ENCODE measurements at places on chromosomes 4 and X. TPM values are rescaled to one million over a fixed set of nuclear protein-coding genes. Genes with fewer than 3 reads are reported as not detected.

Gene GPR82
- total RNA-seq: 0.76 TPM

Gene ATP8A1
- 2.7 TPM for total RNA-seq

Gene AVPR2
- total RNA-seq: 1.3 TPM

Gene GPM6B
- 2.4 TPM for total RNA-seq

Gene GLRB
- total RNA-seq: 0.91 TPM

Gene CHM
- 7.0 TPM for total RNA-seq

Gene MSANTD1
- total RNA-seq: 0.18 TPM

DNA sequence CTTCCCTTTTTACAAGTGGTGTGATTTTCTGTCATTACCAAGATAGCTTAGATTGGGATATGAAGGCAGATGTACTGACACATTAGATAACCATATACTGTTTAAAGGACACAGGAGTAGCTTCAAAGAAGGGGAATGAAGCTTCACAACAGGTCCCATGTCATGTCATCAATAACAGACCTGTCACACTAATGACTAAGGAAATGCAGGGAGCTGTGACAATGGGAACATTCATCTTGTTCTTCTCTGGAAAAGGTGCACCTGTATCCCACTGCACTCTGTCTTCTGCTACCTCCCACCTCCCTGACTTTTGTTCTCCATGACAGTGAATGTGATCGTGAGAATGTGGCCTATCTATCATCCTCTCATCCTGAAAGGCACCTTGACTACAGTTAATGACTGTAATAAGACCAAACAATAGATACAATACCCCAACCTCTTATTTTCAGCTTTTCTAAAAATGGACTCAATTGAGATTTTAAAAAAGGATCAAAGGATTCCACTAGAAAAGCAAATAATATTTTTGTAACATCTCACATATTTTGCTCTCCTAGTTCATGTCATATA lies 472.5 kb downstream of the STPG2 start:
- DNase-seq: no peak

DNA sequence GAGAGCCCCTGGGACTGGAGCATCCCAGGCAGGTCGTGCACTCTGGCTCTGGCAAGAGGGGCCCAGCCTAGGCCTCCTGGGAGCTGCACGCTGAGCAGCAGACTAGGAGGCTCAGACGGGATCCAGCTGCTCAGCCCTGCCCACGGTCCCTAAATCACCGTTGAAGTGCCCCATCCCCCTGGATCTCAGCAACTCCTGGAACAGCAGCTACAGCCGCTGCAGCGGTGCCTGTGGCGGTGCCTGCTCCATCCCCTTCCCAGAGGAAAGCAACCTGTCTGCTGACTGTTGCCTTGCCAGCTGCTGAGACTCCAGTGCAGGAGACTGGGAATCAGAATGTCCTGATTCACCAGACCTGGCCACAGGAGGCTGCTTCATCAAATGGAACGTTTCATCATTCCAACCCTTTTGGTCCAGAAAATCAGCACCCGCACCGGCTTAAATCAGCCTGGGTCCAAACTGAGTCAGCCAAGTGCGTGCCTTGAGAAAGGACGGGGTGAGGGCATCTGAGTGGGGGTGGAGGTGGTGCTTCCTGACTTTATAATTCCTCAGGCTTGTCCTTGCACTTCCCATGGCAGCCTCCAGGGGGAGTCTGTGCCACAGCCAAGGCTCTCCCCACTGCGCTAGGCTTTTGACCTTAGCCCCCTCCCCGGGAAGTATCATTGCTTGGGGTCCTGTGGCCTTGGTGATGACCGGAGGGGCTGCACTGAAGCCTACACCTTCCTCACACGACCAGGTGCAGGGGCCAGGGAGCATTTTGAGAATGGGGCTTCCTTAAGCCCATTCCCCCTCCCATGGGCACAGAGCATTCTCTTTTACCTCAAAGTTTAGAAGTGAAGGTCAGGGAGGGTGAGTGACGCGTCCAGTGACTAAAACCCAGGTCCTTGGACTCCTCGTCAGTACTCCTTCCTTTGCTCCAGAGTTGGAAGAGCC lies 6.5 kb downstream of the ZNF185 start:
- no peak for DNase-seq

DNA sequence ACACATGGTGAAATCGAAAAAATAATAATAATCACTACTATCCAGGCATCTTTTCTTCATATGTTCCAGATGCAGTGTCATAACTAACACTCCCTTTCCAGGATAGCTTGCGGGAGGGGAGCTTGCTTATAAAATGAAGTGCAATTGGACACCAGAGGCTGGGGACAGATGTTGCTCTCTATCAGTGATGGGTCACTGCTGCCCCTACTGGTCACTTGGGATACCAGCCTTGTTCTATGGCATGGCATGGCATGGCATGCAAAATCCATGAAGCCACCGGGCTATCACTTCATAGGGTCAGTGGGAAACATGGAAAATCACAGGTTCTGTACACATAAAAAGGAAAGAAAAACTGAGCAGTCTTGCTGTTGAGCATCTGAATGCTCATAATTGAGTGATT lies 168.1 kb downstream of the GLRA2 start:
- no peak for DNase-seq

GRCh38 chr4:86891762-86892635 lies at the start of gene C4orf36:
C4orf36 (minus strand) TSS chr4:86892422; CDS start chr4:86891520, 902 bp downstream.
- peak; percentile 6 for DNase-seq

GRCh38 chrX:110042496-110042895 lies 39.6 kb downstream of the TMEM164 start:
- DNase-seq: no peak

DNA sequence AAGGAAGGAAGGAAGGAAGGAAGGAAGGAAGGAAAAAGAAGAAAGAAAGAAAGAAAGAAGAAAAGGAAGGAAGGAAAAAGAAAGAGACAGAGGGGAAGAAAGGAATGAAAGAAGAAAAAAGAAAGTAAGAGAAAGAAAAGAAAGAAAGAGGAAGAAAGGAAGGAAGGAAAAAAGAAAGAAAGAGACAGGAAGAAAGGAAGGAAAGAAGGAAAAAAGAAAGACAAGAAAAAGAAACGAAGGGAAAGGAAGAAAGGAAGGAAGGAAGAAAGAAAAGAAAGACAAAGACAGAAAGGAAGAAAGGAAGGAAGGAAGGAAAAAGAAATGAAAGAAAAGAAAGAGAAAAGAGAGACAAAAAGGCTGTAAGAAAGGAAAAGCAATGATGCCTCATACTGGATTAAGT lies 101.1 kb upstream of the PPP2R3B start:
- no peak for DNase-seq

Measured in esophagus squamous epithelium (tissue), 5 donors.